Spleen (tissue), 13 donors: ENCODE measurements at places on chromosomes 13 and 19.

GRCh38 chr13:31452525-31452924, 252.8 kb downstream of the B3GLCT start:
- no peak for DNase-seq

DNA sequence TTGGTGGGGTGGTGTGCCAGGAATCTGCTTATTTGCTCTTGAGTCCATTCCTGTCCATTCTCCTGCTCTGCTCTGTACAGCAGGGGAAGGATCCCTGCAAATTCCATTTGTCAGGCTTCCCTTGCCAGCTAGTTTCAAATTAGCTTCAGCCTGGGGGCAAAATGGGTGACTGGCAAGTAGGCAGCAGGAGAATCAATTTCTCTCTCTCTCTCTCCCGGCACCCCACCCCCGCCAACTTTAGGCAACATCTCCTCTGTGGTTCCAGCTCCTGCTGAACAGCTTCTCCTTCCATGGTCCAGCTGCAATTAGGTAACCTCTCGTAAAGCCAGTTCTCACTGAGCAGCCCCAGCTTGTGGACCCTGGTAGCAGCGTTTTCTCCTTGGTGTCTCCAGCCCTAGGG, 6.7 kb upstream of the MYCBP2 start:
- DNase-seq: no peak

GRCh38 chr13:43319617-43320444, 296.4 kb downstream of the DNAJC15 start:
- no peak for DNase-seq

GRCh38 chr13:106850973-106851650, 283.2 kb upstream of the ARGLU1 start:
- no peak for DNase-seq

GRCh38 chr19:11420429-11421370, 1.6 kb upstream of the RGL3 start:
- DNase-seq: peak; percentile 81

GRCh38 chr19:30235946-30236345, 136.2 kb upstream of the ZNF536 start:
- no peak for DNase-seq

DNA sequence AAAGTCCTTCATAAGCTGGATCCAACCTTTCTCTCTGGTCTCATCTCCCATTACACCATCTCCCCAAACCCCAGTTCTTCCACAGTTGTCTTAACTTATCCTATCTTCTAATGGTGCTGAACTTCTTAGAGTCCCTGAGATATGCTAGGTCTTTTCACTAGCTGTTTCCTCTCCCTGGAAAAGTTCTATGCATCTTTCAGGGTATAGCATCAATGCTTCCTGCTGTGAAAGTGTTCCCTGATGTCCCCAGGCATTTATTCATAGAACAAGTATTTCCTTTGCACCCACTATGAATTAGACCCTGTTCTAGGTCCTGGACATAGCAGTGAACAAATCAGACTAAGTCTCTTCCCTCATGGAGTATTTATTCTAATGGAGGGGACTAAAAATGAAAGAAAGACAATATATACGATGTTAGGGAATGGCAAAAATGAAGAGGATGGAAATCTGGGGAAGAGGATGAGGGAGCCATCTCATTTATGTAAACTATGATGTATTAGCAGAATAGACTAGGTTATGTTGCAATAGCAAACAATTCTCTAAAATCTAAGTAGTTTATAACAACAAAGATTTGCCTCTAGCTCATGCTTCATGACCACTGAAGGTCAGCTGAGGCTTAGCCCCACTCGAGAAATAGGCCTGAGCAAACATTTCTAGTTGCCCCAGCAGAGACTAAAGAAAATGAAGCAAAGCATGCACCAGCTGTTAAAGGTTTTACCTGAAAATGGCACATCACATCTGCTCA, 120.0 kb downstream of the CYSLTR2 start:
- DNase-seq: no peak

DNA sequence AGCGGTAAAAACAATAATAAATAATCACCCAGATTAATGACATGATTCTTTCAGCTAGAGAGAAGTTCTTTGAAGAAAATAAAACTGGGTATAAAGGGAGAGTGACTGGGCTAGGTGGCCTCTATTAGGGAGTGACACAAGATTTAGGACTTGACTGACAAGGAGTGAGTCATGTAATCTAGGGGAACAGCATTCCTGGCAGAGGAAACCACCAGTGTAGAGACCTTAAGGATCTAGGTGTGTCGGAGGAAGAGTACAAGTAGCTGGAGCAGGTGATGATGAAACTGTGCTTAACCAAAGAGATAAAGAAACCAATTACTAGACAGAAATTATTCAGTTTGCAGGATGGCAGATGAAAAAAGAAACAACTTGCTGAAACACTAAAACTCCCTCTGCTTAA, 248.0 kb downstream of the RFC3 start:
- no peak for DNase-seq

GRCh38 chr19:42442833-42443232, at the start of gene CXCL17:
Gene CXCL17, minus strand, starts transcription at chr19:42442946. Its CDS starts 114 bp downstream, at chr19:42442832.
- no peak for DNase-seq

DNA sequence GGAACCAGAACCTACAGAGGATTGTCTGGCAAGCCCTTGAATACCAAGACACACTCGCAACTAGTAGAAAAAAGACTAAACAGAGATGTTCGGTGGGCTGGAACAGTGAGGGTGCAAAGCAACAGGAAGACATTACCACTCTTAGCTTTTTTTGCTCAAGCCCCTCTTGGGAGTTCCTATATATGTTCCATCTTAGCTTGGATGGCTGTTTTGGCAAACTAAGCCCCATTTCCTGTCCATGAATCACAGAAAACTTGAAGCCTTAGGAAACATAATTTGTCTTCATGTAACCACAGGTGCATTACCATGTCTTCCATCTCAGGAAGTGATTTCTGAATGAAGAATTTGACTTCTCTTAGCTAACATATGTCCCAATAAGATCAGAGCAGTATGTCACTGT, 446.3 kb downstream of the OLFM4 start:
- no peak for DNase-seq

DNA sequence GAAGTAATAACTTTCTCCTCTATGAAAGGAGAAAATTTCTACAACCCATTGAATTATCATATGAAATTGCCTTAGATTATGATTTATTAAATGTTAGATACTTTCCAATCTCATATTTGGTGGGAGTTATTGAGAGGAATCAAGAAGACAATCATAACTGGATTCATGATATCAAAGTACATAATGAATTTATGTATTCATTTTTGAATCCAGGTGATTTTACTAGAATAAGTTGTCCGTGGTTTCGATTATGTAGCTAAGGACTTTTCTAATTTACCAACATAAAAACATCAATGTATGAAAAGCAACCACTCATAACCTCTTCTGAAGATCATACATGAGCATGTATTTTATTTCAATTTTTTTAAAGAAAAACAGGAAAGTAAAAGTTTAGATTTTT, 1225.0 kb upstream of the MIR17HG start:
- DNase-seq: no peak
